ENCODE measurements at places on chromosomes 13 and 19.

GRCh38 chr19:55669418-55670279 lies 5.4 kb upstream of the EPN1 start:
- no peak for DNase-seq

DNA sequence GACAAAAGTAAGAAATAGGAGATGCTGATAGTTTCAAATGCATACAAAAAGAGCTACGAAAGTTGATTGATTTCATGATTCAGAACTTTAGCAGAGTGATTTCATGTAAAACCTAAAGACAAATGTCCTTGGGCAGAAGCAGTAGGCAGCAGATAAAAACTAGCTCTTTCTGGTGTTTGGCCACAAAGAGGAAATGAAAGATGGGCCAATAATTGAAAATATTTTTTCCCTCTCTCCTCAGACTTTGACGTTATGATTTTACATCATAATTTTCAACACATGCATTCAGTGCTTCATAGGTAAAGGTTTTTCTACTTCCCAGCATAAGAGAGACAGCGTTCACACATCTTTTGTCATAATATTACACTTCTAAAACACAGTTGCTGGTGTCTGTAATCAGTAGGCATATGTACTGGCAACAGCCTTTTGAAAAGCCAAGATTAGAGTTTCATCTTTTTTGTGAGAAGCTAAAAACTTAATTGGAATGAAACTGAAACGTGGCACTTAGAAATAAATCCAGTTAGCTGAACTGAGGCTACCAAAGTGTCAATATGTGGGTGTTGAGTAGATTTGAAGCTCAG lies 9.3 kb downstream of the SCEL start:
- no peak for DNase-seq

- DNase-seq: no peak
Measured at GRCh38 chr19:32800754-32801153, 68.8 kb downstream of the SLC7A9 start.

DNA sequence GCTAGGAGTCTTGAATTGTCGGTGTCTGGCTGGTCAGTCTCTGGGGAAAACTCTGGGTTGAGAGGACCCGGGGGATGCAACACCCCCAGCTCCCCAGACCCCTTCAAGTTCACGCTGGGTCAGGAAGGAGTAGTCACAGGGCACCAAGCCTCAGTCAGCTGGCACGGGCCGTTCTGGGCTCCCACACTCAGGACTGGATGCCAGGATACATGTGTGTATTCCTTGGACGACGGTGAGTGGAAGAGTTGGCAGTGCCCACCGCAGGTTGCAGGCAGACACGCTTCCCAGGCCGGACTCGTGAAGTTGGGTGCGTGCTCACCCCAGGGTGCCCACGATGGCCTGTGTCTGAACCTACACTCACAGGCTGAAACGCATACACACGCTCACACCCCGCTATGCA lies 5.5 kb downstream of the GADD45B start:
- no peak for DNase-seq

DNA sequence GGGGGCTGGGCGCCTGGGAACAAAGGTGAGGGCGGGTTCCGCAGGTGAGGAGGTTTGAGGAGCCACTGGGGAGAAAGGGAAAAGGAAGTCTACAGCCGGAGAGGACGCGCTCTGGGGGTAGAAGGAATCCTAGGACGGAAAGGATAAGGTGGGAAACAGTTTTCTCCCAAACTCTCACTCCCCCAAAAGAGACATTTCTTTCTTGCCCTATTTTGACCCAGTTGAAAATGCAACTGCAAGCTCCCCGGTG lies 651 bp upstream of the POLR1D start:
- no peak for DNase-seq

GRCh38 chr19:38975214-38975860 lies at the start of gene FBXO17:
TSS of gene FBXO17 (minus strand) at chr19:38975742. CDS start at chr19:38950319, 25,423 bp downstream.
- DNase-seq: no peak

- DNase-seq: no peak
Measured at GRCh38 chr13:21076253-21076652, 14.9 kb upstream of the LATS2 start.

DNA sequence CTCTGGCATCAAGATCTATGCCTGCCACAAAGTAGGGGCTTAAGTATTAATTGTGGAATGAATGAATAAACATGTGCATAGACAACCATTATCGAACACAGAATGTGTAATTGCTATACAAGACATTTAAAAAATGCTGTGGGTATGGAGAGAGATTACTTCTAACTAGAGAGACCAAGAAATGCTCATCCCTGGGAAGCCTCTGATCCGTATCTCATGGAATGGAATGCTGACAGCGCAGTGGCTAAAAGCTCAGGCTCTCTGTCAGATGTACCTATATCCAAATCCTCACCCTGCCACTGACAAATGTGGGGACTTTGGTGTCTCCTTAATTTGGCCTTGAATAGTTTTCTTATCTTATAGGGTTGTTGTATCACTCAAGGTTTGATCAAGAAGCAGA lies 22.7 kb upstream of the MBNL2 start:
- DNase-seq: no peak

DNA sequence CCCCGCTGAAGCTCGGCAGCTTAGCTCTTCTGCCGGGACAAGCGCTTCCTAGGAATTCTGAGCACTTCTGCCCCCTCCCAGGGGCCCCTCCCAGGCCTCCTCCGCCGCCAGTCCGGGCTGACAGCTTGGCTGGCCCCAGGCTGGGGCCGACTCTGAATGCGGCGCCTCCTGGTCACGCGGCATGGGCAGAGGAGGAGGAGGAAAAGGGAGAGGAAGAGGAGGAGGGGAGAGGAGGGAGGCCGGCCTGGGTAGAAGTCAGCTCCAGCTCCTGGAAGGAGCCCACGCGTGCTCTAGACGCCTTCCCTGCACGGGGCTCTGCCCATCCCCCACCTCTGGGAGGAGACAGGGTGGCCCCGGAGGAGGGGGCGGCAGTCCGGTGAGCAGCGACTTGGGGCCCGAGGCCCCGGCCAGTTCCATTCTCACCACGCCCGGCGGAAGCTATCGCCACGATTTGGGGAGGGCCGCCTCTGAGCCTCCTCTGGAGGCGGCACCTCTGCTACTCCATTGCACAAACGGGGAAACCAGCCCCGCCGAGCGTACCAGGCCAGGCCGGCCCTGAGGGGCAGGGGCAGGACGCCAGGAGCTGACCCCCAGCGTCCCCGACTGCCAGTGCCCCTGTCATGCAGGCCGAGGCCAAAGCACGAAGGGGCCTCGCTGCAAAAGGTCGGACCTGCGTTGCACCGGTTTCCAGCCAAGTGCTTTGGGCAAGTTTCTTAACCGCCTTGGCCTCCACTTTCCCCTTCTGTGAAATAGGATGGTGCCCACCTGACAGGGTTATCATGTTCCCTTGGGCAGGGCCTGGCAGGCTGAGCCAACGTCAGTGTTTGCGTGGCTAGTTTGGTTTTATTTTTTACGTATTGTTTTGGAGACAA lies 31.6 kb downstream of the CCNE1 start:
- no peak for DNase-seq

- no peak for DNase-seq
Measured at GRCh38 chr19:4151623-4152022, 1.8 kb upstream of the CREB3L3 start.

GRCh38 chr13:23824371-23824770 lies 64.8 kb downstream of the MIPEP start:
- DNase-seq: no peak

- DNase-seq: peak; percentile 14
Measured at GRCh38 chr19:21022996-21023395, 2.5 kb downstream of the ZNF430 start.

DNA sequence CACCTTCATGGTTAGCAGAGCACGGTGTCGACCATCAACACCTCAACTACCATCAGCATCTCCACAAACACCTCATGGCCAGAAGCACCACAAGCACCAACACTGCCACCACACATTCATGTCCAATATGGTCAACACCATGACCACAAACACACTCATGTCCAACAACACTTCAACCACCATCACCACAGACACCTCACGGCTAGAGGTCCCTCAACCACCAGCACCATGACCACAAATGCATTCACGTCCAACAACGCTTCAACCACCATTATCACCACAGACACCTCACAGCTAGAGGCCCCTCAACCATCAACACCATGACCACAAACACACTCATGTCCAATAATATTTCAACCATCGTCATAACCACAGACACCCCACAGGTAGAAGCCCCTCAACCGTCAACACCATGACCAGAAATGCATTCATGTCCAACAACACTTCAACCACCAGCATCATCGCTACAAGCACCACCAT lies 10.2 kb downstream of the TRAPPC5 start:
- DNase-seq: no peak

DNA sequence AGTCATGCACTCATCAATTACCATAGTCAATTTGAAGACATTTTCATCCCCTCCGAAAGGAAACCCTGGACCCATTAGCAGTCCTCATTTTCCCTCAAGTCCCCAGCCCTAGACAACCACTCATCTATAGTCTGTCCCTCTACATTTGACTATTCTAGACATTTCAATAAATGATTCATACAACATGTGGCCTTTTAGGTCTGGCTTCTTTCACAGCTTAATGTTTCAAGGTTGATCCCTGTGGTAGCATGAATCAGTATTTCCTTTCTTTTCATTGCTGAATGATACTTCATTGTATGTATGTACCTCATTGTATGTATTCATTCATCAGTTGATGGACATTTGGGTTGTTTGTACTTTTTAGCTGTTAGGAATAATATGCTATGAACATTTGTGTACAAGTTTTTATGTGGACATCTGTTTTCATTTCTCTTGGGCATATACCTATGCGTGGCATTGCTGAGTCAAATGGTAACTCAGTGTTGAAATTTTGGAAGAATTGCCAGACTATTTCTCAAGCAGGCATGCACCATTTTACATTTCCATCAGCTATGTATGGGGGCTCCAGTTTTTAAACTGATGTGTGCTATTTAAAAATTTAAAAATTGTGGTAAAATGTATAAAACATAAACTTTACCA lies 18.4 kb downstream of the SPATA13 start:
- no peak for DNase-seq

- no peak for DNase-seq
Measured at GRCh38 chr19:18500376-18500775, 21.5 kb downstream of the ELL start.

DNA sequence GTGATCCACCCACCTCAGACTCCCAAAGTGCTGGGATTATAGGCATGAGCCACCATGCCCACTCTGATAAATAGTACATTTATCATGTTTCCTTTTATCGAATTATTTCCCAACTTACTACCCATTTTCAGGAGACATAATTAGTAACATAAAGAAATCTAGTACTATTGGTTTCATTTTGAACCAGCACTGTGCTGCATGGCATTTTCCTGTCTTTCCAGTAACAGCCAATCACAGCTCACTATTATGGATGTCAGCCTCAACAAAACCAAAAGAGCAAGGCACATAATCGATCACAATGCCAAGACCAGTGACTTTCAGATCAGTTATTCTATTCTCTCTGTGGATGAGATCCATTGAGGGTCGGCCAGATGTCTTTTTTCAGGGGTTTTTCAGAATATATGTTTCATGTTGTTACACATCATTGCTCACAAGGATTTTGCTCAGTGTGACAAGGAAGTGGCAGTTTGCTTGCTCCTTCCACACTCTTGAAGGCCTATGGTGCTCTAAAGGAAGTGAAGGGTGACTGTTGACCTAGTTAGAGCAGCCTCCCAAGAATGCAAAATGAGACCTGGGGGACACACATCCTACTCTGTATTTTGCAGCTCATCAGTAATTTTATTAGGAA lies 233.4 kb downstream of the KCNRG start:
- DNase-seq: no peak

DNA sequence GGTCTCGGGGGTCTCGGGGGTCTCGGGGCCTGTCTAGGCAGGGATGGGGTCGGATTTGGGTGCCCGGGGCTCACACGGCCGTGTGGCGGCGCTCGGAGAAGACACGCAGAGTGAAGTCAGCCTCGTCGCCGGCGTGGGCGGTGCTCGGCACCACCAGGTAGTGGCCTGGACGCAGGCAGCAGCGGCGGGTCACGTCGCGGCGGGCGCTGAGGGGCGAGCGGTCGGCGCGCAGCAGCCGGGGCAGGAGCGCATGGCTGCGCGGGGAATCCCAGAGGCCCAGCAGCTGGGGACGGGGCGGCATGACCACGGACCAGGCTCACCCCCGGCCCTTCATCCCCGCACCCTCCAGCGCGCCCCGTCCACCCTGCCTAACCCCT lies 8.2 kb downstream of the CAPN12 start:
- DNase-seq: no peak

GRCh38 chr13:18978447-18978846 lies 203.2 kb downstream of the TUBA3C start:
- DNase-seq: no peak

GRCh38 chr19:52237197-52237596 lies 32.2 kb upstream of the ZNF766 start:
- no peak for DNase-seq

- no peak for DNase-seq
Measured at GRCh38 chr13:42769650-42770049, 11.7 kb upstream of the FAM216B start.

DNA sequence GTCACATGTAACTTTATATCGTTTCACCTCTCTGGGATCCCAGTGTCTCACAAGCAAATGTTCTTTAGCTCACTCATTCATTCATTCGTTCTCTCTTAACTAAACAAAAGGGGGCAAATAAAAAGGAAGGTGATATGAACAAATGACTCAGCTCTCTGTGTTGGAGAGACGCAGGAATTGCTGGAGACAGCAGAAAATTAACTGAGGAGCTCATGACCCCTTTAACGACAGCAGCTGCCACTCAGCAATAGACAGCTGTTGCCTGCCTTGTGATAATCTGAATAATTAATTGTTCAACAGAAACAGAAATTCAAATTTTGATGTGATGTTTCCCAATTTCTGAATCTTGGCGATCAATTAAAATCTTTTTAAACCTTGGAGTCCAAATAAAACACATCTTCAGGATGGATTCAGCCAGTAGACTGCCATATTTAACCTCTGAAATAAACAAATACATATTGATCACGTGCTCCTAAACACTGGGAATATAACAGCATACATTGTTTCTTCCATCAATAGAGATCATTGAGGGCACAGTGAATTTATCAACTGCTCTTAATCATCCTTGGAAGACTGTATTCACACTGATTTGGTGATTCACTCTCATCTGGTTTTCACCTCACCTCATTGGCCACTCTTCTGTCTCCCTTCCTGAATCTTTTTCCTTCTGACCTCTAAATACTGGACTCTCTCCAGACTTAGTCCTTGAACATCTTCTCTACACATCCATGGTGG lies 63.3 kb downstream of the MBNL2 start:
- no peak for DNase-seq

Data from HFF-Myc (cell line).